Ascending aorta (tissue), 2 donors: ENCODE measurements at places on chromosomes 16 and 17. TPM values are rescaled to one million over a fixed set of nuclear protein-coding genes. Genes with fewer than 3 reads are reported as not detected.

GRCh38 chr17:44920565-44920940 is 5.3 kb upstream of the GFAP start:
- no peaks in the 10 kb centered on the region for H3K36me3 ChIP-seq
- peaks cover 12% of the 10 kb centered on the region for H3K4me1 ChIP-seq
- no peaks in the 10 kb centered on the region for H3K27me3 ChIP-seq
- H3K4me3 ChIP-seq = no peak overlapping the region
- H3K27ac ChIP-seq = no peak overlapping the region
- DNase-seq = no peak

DNA sequence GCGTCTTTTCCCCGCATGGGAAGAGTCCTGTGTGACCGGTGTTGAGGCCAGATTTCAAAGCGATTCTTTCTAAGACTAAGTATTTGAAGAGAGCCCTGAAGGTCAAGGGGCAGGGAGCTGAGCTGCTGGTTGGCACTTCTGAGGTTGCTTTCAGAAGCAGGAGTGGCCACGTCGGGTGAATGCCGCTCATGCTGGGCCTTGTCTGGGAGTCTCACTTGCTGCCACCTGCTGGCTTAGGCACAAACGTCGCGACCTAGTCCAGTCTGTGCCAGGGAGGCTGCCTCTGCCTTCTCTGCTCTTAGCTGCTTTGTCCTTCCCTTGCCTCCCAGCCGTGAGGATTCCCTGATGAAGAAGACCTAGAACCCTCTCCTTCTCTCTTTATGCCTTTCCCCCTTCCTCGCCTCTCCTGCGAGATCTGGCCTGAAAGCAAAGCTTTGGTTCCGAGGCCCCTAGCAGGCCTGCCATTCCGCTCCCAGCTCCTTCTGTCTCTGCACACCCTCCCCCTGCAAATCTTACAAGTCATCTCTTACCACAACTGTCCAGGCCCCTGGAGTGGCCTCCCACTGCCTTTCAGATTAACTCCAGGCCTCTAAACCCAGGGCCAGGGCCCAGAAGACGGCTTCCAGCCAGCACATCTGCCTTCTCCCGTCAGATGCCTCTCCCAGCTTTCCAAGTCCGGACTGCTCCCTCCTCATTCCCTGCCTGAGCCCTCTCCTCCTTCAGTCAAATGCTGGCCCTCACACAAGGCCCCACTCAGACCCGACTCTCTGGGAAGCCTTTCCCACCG is 11.4 kb downstream of the CTNS start:
- H3K27ac ChIP-seq = no peak overlapping the region
- DNase-seq = no peak
- no peaks in the 10 kb centered on the region for H3K27me3 ChIP-seq

DNA sequence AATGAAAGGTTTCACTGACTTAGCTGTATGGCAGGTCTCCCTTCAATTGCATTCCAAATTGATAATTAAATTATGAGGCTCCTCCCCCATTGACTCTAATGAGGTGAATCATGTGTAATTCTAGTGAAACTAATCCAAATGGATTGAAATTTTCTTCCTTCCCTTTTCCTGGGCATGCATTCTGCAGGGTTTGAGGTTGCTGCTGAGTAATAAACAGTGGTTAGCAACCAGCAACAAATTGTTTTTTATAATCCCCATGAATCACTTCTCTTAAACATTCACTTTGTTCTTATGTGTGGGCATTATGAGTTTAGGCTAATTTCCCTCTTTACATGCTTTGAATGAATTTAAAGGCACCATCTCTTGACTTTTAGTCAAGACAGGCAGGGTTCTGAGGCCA is 43.4 kb downstream of the MYOCD start:
- H3K27me3 ChIP-seq = no peaks in the 10 kb centered on the region
- peaks cover 48% of the 10 kb centered on the region for H3K36me3 ChIP-seq
- H3K4me1 ChIP-seq = peaks cover 20% of the 10 kb centered on the region
- no peak overlapping the region for H3K27ac ChIP-seq

DNA sequence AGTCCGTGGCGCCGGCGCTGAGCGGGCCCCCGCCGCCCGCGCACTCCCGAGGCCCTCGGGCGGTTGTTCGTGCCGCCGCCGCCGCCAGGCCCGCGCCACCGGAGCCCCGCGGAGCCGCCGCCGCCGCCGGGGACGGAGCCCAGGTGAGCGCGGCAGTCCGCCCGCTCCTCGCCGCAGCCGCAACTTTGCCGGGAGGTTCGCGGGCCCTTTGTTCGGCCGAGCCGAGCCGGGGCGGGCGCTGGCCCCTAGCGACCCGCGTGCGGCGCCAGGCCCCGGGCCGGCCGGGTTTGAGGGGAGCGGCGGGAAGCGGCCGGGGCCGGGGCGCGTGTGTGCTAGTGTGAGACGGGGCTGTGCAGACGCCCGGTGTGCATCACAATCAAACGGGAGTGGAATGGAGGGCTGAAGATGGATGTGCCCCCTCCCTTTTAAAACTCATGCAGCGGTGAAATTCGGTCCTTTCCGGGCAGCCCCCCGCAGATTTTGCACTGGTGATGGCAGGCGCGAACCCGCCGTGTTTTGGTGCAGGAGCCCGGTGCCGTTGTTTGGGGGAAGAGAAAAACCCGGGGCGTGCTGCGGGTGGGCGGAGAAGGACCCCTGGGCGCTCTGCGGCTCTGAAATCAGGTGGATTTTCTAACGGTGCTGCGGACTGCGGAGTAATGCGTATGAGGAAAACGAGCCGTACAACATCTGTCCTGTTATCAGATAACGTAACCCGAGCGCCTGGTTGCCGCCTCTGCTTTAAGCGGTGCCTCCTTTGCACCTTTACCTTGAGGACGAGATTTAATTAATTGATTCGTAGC is 823 bp downstream of the TNRC6C start:
- peak overlapping the region; percentile 54 for H3K4me3 ChIP-seq
- no peak for DNase-seq
- peaks cover 22% of the 10 kb centered on the region for H3K4me1 ChIP-seq
- H3K27ac ChIP-seq = peak overlapping the region; percentile 77

- H3K36me3 ChIP-seq = no peaks in the 10 kb centered on the region
- H3K27me3 ChIP-seq = no peaks in the 10 kb centered on the region
- no peak overlapping the region for H3K27ac ChIP-seq
- no peak for DNase-seq
- no peaks in the 10 kb centered on the region for H3K4me1 ChIP-seq
Measured at GRCh38 chr17:50792132-50792531, 24.8 kb upstream of the ANKRD40CL start.

DNA sequence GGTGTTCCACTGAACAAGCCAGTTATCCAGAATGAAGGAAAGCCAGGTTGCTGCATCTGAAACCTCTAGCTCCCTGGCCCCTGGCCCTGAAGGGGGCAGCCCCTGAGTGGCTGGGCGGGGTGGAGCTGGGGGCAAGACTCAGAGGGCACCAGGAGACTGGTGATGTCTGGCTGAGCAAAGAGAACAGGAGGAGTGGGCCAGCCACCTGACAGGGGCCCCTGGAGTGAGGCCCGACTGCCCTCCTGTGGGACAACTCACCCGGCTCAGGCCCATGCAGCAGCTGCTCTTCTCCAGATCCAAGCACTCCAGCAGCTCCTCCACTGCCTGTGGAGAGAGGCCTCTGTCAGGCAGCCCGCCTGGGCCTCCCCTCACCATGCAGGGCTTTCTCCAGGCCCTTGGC is 60.4 kb downstream of the PIPOX start:
- no peak overlapping the region for H3K4me3 ChIP-seq
- H3K27me3 ChIP-seq = no peaks in the 10 kb centered on the region
- H3K27ac ChIP-seq = no peak overlapping the region
- DNase-seq = no peak
- H3K36me3 ChIP-seq = peaks cover 74% of the 10 kb centered on the region

DNA sequence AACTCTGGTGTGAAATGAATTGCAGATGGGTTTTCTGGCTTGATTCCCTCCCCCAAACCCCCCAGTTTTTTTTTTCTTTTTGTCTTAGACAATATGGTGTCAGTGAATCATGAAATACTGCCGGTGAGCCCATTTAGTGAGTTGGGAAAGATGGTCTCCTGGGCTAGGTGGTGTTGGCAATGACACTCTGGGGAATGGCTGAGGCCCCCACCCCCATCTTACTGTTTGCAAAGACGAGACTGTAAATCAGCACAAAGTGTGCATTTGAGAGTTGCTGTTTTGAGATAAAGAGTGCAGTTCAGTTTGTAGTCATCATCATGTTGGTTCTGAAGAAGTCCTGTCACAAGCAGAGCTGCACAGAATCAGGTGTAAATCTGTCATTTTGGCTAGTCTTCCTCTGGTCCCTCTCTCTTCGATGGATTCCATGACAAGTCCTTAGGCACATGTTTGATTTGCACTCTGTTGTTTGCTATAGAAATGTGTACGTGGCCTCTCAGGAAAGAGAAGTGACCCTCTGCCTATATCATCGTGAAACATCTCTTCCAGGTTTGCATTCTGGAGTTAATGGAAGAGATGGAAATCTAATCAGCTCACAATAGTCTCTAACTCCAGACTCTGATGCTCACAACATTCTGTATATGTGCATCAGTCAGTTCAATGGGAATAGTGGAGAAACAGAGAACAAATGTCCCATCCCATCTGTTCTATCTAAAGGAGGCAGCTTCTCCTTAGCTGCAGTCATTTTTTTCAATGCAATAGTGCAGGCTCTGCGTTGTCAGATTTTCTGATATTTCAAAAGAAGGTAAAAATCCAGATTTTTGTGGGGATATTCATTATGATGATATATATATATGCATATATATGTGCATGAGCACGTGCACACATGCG is 34.6 kb downstream of the RBFOX1 start:
- H3K27me3 ChIP-seq = no peaks in the 10 kb centered on the region
- no peak for DNase-seq
- H3K4me1 ChIP-seq = no peaks in the 10 kb centered on the region
- no peak overlapping the region for H3K27ac ChIP-seq
- no peaks in the 10 kb centered on the region for H3K36me3 ChIP-seq
- no peak overlapping the region for H3K4me3 ChIP-seq

GRCh38 chr16:81723098-81723723 is 55.9 kb upstream of the PLCG2 start:
- no peaks in the 10 kb centered on the region for H3K36me3 ChIP-seq
- no peak overlapping the region for H3K4me3 ChIP-seq
- H3K27ac ChIP-seq = no peak overlapping the region
- no peak for DNase-seq

- H3K27me3 ChIP-seq = no peaks in the 10 kb centered on the region
- no peak overlapping the region for H3K27ac ChIP-seq
- H3K36me3 ChIP-seq = no peaks in the 10 kb centered on the region
- no peak for DNase-seq
- H3K4me3 ChIP-seq = no peak overlapping the region
Measured at GRCh38 chr17:57740235-57740528, 4.9 kb downstream of the CCDC182 start.

DNA sequence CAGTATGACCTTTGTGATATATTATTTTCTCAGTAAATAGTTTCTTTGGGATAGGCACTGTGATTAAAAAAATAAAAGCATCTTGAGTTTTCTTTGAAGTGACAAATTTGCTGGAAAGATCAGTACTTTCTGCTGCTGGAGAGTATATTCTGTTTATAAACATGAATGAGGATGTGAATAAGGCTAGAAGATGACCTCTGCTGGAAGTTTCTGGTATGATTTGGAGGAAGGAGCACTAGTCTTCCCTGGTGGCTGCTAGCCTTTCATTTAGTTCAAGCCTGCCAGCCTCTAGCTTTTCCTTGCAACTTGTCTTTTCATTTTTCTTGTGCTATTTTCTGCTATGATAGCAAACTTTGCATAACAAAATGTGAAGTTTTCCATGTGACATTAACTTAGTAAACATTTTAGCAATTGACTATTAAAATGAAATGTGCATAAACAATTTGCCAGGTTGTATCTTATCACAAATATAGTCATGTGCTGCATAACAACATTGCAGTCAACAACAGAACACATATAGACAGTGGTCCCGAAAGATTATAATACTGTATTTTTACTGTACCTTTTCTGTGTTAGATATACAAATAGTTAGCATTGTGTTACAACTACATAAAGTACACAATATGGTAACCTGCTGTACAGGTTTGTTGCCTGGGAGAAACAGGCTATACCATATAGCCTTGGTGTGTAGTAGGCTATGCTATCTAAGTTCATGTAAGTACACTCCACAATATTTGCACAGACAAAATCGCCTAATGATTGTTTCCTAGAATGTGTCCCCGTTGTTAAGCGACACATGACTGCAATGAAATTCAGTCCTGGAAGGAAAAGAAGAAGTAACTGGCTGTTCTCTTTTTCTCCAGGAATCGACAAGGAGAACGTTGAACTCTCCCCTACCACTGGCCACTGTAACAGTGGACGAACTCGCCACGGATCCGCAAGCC is 18.1 kb upstream of the RAB11FIP4 start:
- H3K4me3 ChIP-seq = no peak overlapping the region
- no peak overlapping the region for H3K27ac ChIP-seq
- peaks cover 13% of the 10 kb centered on the region for H3K36me3 ChIP-seq

GRCh38 chr17:39935909-39936308 is 8.4 kb downstream of the LRRC3C start:
- no peak for DNase-seq
- no peak overlapping the region for H3K4me3 ChIP-seq
- H3K27ac ChIP-seq = no peak overlapping the region
- H3K36me3 ChIP-seq = no peaks in the 10 kb centered on the region

DNA sequence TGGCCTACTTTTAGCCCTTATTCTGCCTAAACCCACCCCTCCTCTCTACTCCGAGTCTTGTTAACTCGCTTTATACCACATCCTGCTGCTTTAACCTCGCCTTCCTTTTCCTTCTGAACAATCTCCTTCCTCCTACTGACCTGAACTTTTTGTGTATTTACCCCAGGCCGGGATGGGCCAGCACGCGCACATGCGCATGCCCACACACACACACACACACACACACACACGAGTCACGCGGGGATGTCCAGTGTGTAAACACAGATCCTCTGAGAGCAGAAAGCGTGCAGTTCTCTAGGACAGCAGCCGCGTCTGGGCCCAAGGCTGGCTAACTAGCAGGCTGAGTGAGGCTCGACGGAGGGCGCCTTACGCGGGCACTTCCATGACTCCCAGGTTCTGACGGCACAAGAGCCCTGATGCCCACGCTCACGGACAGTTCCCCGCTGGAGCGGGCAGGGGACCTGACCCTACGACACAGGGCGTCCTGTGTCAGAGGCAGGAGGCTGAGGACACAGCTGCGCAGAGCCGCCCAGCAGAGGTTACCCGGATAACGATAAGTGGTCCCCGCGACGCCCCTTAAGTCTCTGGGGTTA is 610 bp downstream of the PIK3R5 start:
- no peak for DNase-seq
- no peaks in the 10 kb centered on the region for H3K36me3 ChIP-seq
- peak overlapping the region; percentile 59 for H3K4me3 ChIP-seq
- H3K27me3 ChIP-seq = peaks cover 6% of the 10 kb centered on the region

DNA sequence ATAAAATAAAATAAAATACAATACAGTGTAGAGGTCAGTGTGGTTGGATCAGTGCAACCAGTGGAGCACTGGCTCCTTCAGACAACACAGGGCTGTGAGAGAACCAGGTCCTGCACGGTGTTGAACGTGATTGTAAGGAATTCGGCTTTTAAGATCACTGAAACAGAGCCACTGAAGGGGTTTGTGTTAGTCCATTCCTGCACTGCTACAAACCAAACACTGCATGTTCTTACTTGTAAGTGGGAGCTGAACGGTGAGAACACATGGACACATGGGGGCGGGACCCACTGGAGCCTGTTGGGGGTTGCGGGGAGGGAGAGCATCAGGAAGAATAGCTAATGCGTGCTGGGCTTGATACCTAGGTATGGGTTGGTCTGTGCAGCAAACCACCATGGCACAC is 193.2 kb upstream of the AXIN2 start:
- no peaks in the 10 kb centered on the region for H3K27me3 ChIP-seq
- peaks cover 4% of the 10 kb centered on the region for H3K4me1 ChIP-seq
- no peak overlapping the region for H3K27ac ChIP-seq
- DNase-seq = no peak

Gene C16orf46
- not detected for total RNA-seq

Gene NPIPA3
- total RNA-seq = not detected

Gene WDR45B
- 53.7 TPM for total RNA-seq

Gene TP53TG3F
- not detected for total RNA-seq

Gene ABCC3
- total RNA-seq = 30.2 TPM
